ENCODE measurements at places on chromosomes 12 and 14. TPM values are rescaled to one million over a fixed set of nuclear protein-coding genes. Genes with fewer than 3 reads are reported as not detected.

Gene RNF212B
- total RNA-seq = not detected

Gene KRT74
- total RNA-seq = not detected

Gene LMO3
- 45.4 TPM for total RNA-seq

Gene HOXC5
- 1.8 TPM for total RNA-seq

Gene PRH2
- total RNA-seq = not detected

Gene NKX2-1
- not detected for total RNA-seq

Gene ALX1
- not detected for total RNA-seq

Gene PRIMA1
- 2.3 TPM for total RNA-seq

Gene CARMIL3
- total RNA-seq = not detected

Gene TOMM20L
- total RNA-seq = not detected

Gene MBD6
- 54.3 TPM for total RNA-seq

Gene PRKAB1
- 31.9 TPM for total RNA-seq

Gene KRT86
- 9.3 TPM for total RNA-seq

Gene ANKRD13A
- total RNA-seq = 83.7 TPM

Gene MYH6
- not detected for total RNA-seq

Gene TEAD4
- 62.6 TPM for total RNA-seq

Gene BRF1
- 49.4 TPM for total RNA-seq

Gene IL23A
- not detected for total RNA-seq

Gene KRT6C
- total RNA-seq = not detected

Gene KRT75
- total RNA-seq = not detected

Gene RD3L
- not detected for total RNA-seq

Gene IFI27
- 79.8 TPM for total RNA-seq

Gene PRKAG1
- 68.1 TPM for total RNA-seq

Gene SYCP3
- total RNA-seq = not detected

Gene TAS2R7
- total RNA-seq = not detected

Gene AQP6
- total RNA-seq = not detected

Gene VRTN
- not detected for total RNA-seq

Gene STAC3
- total RNA-seq = 0.27 TPM

Gene CYP27B1
- total RNA-seq = 0.81 TPM

Gene TTC9
- total RNA-seq = 4.7 TPM

Gene MMP19
- 85.0 TPM for total RNA-seq

Gene TMEM117
- 7.3 TPM for total RNA-seq

Gene PLD4
- total RNA-seq = 0.35 TPM

Gene TSPAN19
- total RNA-seq = not detected

Gene CELA1
- not detected for total RNA-seq

Gene NEDD8
- total RNA-seq = 76.0 TPM

Gene MAP1LC3B2
- 1.5 TPM for total RNA-seq

Gene BIN2
- 4.6 TPM for total RNA-seq

Gene PLEKHA5
- total RNA-seq = 18.4 TPM

Gene BHLHE41
- 7.5 TPM for total RNA-seq

Gene LRP1
- 755 TPM for total RNA-seq

Gene NRL
- total RNA-seq = 0.92 TPM

Gene CDKN1B
- 61.9 TPM for total RNA-seq

Gene MCRS1
- total RNA-seq = 46.6 TPM

Gene SERPINA10
- 0.28 TPM for total RNA-seq

Gene ARMH4
- 10.0 TPM for total RNA-seq

Gene GYS2
- not detected for total RNA-seq

Gene CCND2
- 108 TPM for total RNA-seq

Gene GAPDH
- total RNA-seq = 2,744 TPM
